ENCODE measurements at places on chromosomes 1 and 21.
A peak's percentile ranks its signal among the peaks of the same experiment; 100 is the strongest.

DNA sequence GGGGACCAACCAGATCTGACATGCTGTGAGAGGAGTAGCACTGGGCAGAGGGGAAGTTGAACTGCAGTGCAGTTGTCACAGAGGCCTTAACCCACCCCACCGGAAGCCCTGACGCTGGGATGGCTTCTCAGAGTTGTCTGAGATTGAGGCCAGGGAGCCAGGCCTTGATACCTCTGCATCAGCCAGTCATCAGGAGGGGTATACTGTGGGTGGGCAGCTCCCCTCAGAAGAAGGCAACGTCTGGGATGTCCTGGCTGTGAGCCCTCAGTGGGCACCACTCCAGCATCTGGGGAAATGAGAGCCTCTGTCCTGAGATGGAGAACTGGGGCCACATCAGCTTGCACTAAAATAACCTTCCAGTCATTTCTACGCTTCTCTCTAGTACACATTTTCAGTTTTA, 47.9 kb upstream of the BCAR3 start:
- no peak for DNase-seq

- DNase-seq = peak; percentile 39
These were observed 2.7 kb downstream of the SCYL3 start for GRCh38 chr1:169890761-169891538.

DNA sequence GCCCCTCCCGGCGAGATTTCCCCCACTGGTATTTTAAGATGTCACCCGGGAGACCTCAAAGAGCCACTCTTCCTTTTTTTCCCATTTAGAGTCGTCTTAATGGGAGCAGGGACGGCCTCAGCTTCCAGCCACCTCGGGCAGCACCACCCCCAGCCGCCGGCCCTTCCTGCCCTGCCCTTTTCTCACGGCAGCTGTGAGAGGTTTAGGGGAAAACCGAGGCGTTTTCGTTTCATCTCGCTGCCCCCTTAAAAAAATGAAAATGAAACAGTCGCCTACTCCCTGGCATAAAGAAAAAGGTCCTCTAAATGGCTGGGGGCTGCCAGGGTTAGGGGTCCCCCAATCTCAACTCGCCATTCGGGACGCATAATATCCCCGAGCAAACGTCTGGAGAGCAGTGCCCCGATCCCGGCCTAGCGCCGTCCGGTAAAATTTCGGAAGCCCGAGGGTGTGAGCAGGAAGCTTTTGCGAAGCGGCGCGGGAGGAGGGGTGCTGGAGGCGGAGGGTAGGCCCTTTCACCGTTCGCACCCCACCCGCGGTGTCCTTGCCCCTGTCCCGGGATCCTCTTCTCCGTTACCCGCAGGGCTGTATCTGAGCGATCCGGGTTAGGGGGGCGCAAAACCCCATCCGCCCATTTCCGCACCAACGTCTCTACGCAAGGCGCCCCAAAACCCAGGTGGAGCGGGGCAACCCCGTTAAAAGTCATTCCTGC, 1.2 kb downstream of the RUNX3 start:
- no peak for DNase-seq

DNA sequence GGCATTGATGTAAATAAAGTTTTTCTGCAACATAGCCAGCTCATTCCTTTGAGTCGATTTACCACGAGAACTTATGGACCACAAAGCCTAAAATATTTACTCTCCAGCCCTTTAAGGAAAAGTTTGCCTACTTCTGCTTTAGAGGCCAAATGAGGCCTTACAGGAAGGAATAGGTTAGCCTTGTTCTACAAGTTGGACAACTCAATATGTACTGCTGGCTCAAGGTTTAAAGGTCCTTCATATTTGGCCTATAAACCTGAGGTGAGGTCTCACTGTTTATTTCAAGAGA, 144.5 kb upstream of the DNAH14 start:
- no peak for DNase-seq

DNA sequence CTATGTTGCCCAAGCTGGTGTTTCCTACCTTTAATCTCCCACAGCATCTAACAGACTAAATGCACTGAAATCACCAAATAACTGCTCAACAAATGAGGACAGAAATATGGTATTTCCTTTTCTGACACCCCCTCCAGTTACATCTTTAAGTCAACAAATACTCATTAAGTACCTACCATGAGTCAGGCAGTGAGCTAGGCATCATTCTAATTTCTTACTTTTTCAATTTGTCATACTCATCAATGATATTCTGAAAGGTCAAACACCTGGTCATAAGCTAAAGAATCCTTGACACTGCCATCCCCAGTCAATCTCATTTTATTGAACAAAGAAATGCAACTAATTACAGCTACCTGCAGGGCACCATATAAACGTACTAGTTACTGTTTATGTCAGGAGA, 36.6 kb downstream of the LUZP1 start:
- DNase-seq = no peak

DNA sequence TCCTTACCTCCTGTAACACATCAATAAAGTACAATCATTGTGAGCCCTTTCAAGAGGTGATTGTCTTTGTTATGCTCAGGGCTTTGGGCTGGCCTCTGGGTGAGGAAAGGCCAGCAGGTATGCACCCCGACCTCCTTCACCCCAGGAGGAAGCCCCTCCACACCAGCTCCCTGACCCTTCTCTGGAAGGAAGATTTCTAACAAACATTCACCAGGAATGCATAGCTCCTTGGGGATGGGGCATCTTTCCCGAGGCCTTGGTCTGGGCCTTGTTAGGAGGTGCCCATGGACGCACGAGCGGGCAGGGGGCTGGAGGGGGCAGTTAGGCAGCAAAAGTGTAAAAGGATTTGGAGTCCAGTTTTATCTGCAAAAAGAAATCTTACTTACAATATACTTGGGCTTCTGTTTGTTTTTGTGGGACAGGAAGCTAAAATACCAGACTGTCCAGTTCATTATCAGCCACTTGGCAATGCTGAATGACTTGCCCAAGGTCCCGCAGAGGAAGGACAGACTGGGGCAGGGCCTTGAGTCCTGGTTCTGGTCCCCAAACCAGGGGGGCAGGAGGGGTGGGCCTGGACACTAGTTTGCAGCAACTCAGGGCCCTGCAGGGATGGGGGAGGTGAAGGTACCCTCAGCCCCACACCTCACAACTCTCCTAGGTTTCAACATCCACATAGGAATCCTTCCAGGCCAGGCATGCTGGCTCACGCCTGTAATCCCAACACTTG, 10.1 kb downstream of the ZC3H12A start:
- no peak for DNase-seq

DNA sequence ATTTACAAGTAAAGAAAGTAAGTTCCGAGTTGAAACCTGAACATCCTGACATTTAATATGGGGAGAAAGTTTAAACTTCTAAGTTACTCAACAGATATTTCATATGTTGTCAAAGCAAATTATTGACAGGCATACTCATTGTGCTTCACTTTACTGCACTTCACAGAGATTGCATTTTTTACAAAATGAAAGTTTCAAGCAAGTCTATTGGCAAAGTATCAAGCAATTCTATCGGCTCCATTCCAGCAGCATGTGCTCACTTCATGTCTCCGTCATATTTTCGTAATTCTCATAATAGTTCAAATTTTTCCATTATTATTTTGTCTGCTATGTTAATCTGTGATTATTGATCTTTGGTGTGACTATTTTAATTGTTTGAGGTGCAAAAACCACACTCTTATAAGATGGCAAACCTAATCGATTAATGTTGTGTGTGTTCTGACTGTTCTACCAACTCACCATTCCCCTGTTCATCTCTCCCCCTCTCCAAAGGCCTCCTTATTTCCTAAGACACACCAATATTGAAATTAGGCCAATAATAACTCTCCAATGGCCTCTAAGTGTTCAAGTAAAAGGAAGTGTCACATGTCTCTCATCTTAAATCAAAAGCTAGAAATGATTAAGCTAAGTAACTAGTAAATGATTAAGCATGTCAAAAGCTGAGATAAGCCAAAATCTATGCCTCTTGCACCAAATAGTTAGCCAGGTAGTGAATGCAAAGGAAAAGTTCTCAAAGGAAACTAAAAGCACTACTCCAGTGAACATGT, 68.2 kb upstream of the BCL9 start:
- DNase-seq = no peak

DNA sequence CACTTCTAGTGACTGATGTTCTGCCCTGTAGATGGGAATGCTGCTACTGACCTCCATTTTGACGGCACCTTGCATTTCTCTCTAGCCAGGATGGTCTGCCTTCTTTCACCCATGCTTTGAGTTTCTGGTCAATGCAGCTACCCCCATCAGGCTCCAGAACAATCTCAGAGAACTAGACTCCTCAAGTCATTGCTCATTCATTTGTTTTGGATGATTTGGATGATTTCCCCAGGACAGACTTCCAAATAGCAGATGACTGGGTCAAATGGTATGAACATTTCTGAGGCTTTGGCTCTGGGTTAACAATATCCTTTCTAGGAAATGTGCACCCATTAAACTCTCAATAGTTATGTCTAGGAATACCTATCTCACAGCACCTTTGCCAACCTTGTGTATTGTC, 63.9 kb downstream of the CSMD2 start:
- DNase-seq = no peak

- DNase-seq = no peak
These were observed 30.5 kb upstream of the COA6 start for GRCh38 chr1:234342774-234343173.

GRCh38 chr1:36515315-36516138, 32.8 kb upstream of the CSF3R start:
- DNase-seq = no peak
